ENCODE measurements at places on chromosomes 2 and 18.

- DNase-seq = no peak
Measured at GRCh38 chr2:36710858-36711515, 14.5 kb downstream of the VIT start.

GRCh38 chr2:146602856-146603255 lies 1242.0 kb upstream of the ACVR2A start:
- peak; percentile 10 for DNase-seq

- DNase-seq = peak; percentile 39
Measured at GRCh38 chr18:49510393-49511115, 23.5 kb upstream of the C18orf32 start.

DNA sequence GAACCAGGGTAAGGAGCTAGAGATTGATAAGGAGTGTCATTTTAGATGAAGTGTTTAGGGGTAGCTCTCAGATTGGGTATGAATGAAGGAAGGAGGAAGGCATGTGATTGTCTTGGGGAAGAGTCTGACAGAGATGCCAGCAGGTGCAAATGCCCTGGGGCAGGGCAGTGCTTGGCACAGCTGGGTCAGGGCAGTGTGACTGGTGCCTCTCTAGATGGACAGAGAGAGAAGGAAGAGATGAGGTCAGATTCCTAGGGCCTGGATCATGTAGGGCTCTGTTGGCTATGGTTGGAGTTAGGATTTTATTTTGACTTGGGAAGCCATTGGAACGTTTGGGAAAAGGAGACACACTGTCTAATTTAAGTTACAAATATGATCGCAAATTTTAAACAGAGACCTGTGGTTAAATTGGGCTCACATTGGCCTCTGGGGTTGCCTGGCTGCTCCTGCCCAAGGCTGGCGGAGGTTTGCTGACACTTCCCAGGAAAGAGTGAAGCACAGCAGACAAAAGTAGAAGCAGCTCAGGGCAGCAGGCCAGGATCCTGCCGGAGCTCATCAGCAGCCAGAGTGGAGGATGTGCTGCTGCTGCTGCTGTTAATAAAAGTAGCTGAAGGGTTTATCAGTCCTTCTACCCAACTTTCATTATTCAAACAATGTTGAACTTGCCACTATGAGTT lies 32.7 kb upstream of the FHL2 start:
- peak; percentile 44 for DNase-seq

DNA sequence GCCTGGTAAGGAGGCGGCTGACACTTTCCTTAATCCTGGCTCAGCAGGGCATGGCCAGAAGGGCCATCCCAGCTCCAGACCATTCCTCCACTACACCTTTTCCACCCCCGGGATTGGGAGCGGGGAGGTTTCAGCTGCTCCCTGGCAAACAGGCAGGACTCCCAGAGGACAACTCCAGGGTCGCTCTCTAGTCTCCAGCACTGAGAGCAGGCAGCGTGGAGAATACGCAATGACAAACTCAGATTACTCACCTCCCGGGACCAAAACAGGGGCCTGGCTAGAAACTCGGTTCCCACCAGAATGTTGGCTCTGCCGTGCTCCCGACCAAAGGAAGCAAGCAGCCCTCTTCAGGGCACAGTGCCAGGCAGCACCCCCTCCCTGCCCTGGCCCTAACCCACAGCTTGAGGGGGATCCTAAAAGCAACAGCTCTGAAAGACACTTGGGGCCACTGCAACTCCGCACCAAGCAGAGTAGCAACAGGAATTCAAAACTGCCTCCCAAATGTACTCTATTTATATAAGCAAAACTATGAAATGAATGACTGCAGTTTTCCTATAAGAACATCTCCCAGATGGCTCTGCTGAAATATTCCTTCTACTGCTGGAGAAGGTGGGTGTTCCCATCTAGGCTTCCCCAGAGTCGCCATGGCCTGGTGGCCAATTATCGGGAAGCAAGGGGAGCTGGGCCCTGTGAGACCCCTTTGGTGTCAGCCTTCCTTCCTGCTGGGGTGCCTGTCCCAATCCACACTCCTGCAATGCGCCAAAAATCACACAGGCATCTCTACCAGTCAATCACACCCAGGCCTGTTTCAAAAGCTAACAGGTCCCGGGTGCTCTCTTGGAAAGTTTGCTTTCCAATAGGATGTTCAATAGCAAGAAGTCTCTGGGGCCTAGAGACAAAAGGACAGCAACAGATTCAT lies 61.2 kb upstream of the POMC start:
- DNase-seq = no peak

DNA sequence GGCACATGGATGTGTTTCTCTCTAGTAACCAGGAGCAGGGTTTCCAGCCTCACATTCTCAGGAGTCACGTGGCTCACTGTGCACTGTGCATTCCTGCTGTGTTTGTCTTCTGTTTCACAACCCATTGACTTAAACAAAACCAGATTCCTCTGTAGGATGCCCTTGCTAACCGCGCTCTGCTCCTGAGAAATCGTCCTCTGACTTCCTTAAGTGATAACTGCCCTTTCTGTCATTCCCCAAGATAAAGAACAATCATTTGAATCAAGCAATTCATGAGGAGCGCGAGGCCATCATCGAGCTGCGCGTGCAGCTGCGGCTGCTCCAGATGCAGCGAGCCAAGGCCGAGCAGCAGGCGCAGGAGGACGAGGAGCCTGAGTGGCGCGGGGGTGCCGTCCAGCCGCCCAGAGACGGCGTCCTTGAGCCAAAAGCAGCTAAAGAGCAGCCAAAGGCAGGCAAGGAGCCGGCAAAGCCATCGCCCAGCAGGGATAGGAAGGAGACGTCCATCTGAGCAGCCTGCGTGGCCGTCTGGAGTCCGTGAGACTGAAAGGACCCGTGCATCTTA lies 60.2 kb downstream of the RALBP1 start:
- peak; percentile 36 for DNase-seq

DNA sequence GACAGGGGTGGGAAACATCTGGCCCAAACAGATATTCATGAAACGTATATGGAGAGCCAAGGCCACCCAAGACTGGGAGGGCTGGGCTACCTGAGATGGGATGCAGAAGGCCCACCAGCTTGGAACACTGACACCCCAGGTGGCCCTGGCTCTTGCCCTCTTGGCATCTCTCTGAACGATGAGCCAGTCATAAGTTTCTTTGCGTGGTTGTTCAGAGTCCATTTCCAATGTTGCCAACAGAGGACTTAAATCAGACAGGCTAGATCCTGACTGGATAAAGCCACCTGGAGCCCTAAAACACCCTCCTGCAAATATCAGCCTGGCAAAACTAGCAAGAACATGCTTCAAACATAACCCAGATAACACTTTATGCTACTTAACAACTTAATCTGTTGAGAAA lies 42.6 kb downstream of the LPIN2 start:
- no peak for DNase-seq

DNA sequence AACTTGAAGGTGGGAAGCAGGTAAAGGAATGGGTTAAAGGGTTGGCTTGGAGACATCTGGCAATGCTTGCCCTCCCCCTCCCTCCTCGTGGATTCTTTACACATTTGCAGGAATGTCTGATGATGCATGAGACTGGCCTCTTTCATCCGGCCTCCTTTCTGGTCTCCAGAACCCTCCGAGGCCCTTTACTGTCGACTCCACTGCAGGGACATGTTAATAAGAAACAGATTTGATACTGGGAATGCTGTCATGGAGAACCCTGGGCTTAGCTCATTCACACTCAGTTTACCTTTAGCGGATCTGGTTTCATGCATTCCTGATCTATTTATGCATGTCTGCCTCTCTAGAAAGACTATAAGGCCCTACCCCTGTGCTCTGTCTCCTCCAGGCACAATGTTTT lies 238.7 kb downstream of the TGIF1 start:
- DNase-seq = no peak

DNA sequence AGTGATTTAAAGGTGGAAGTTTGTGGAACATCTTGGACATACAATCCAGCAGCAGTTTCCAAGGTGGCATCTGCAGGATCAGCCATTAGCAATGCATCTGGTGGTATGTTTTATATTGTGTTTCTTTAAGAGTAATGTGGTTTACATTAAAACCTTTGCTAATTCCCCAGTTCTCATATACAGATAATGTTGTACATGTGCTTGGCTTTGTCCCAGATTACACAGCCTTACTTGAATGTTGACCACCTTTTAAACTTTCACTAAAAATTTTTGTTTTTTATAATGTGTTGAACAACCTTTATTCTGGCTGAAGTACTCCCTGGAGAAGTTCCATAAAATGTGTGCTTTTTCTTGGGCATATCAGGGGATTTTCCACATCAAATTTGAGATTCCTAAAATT lies 57.5 kb downstream of the MIB1 start:
- no peak for DNase-seq

DNA sequence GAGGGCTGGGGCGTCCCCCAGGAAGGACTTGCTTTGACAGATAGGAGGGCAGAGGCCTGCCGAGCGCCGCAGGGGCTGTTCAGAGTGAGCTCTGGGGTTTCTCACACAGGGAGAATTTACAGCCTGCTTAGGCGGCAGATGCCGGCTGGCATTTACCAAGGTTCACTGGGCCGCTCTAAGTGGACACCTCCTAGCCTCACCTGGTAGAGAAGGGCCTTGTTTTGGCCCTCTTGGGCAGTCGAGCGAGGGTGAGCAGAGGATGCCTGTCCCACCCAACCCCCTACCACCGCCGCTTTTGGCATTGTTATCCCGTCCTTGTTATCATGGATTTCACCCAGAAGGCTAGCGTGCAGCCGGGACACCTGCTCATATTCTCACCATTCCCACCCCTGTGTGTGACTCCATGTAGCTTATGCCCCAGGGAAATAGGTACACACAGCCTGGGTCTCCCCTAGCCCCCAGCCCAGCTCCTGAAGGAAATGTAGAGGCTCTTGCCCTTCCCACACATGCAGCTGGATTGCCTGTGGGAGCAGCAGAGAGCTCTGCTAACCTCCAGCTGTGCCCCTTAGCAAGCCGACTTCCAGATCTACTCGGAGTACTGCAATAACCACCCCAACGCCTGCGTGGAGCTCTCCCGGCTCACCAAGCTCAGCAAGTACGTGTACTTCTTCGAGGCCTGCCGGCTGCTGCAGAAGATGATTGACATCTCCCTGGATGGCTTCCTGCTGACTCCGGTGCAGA lies 52.4 kb downstream of the FAM168B start:
- no peak for DNase-seq

DNA sequence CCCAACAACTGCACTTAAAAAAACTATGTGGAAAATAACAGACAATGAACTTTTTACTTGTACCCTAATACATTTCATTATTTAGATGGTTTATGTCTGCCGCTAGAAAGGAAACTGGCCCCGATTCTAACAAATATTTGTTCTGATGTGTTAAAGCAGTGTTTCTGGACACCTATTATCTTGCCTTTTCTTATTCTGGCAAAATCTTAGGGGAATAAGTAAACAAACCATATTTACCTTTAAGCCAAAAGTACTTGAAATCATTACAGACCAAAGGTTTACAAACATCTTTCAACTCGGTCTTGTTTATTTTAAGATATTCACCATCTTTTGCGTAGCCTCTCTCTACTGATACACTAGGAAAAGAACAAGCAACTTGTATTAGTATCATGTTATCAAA lies 11.8 kb upstream of the DLX1 start:
- DNase-seq = no peak

DNA sequence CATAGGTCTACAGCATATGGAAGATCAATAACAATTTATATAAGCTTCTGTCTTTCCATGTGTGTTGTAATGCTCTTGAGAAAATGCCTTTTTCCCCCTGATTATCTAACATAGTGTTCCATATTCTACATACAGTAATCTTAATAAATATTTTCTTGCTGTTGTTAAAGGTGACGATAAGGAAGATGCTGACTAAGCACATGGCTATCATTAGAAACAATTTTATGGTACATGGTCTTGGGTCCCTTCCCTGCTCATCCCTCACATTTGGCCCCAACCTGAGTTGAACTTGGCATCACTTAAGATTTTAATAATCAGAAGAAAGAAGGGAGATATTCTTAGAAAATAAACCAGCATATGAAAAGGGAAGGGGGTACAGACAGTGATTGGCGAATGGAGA lies 382.1 kb upstream of the CDH20 start:
- no peak for DNase-seq

GRCh38 chr18:54558609-54559585 lies 32.1 kb upstream of the DYNAP start:
- no peak for DNase-seq

DNA sequence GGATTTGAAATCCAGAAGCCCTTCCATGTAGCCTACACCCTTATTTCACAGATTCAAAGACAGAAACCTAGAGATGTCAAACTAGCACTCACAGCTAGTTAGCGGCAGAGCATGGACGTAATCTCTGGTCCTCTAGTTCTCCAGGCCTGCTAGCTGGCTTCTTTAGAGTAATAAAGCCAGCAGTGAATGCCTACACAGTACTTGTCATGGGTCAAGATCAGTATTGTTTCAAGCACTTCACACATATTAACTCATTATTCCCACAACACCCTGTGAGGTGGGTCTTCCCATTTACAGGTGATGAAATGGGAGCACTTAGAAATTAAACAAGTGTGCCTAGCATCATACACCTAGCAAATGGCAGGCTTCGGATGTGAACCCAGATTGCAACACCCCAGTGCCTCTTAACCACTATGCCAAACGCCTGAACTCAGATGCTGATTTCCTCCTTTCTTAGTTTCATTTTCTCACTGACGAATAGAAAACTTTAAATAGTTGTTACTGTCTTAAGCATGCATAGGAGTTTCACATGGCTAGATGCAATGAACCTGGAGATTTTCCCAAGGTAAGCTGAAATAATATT lies 14.5 kb upstream of the ZBTB14 start:
- no peak for DNase-seq

GRCh38 chr2:171271386-171271785 lies 110.7 kb upstream of the TLK1 start:
- DNase-seq = no peak

GRCh38 chr2:190607657-190608357 lies 41.1 kb upstream of the NAB1 start:
- DNase-seq = no peak

DNA sequence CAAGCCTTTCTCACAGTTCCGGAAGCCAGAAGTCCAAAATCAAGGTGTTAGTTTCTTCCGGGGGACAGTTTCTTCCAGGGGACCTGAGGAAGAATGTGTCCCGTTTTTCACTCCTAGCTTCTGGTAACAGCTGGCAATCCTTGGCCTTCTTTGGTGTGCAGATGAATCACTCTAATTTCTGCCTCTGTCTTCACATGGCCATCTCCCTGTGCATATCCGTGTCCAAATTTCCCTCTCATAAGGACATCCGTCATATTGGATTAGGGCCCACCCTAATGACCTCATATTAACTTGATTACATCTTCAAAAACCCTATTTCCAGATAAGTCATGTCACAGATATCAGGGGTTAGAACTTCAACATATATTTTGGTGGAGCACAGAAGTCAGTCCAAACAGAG lies 141.4 kb downstream of the ZEB2 start:
- DNase-seq = no peak

DNA sequence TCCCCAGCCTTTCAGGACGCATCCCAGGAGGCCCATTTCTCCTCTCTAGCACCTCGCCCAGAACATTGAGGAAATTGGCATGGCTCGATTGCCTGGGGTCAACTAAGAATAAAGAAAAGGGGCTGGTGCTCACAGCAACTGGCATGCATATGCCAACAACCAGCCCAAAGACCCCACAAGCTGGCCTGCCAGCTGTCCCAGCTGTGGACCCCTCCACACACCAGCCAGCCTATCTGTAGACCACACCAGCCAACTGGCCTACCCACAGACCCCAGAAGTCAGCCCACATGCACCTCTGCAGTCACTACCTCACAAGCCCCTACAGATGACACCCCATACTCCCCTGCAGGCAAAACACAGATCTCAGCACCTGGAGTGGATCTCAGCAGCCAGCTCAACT lies 123.8 kb upstream of the ID2 start:
- DNase-seq = no peak

All from mucosa of gallbladder (tissue), 1 donor.